Stimulated activated CD4-positive, alpha-beta T cell treated with anti-CD3 and anti-CD28 coated beads, Interleukin-1b, Interleukin-23, amount 100 ng/mL, for 1 hour (primary cell): ENCODE measurements at places on chromosomes 7 and 10.
A peak's percentile ranks its signal among the peaks of the same experiment; 100 is the strongest.

DNA sequence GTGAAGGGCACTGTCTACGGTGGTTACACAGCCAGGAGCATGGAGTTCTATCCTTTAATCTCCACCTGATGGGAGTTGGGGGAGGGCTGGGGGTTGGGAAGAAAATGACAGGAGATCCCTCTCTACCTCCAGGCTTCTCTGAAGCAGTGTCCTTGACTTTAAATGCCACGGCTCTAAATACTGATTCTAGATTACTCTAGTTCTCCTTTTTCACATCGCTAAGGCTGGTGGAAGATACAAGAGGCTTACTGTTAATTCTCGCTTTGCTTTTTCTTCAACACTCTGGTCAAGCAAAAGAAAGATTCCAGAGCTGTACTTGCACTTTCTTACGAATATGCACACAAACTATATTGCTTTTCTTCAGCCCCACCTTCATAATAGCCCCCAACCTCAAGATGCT is 30.5 kb downstream of the ARL3 start:
- no peak for DNase-seq

GRCh38 chr10:86848747-86849146 is 92.3 kb downstream of the BMPR1A start:
- no peak for DNase-seq

GRCh38 chr7:141128506-141128905 is 54.6 kb downstream of the TMEM178B start:
- no peak for DNase-seq

- DNase-seq, result no peak
These were observed 301.5 kb downstream of the GRID1 start for GRCh38 chr10:86064931-86065662.

GRCh38 chr7:53119514-53119941 is 84.1 kb downstream of the POM121L12 start:
- no peak for DNase-seq

GRCh38 chr7:102425639-102426267 is 7.6 kb upstream of the ORAI2 start:
- peak; percentile 56 for DNase-seq

DNA sequence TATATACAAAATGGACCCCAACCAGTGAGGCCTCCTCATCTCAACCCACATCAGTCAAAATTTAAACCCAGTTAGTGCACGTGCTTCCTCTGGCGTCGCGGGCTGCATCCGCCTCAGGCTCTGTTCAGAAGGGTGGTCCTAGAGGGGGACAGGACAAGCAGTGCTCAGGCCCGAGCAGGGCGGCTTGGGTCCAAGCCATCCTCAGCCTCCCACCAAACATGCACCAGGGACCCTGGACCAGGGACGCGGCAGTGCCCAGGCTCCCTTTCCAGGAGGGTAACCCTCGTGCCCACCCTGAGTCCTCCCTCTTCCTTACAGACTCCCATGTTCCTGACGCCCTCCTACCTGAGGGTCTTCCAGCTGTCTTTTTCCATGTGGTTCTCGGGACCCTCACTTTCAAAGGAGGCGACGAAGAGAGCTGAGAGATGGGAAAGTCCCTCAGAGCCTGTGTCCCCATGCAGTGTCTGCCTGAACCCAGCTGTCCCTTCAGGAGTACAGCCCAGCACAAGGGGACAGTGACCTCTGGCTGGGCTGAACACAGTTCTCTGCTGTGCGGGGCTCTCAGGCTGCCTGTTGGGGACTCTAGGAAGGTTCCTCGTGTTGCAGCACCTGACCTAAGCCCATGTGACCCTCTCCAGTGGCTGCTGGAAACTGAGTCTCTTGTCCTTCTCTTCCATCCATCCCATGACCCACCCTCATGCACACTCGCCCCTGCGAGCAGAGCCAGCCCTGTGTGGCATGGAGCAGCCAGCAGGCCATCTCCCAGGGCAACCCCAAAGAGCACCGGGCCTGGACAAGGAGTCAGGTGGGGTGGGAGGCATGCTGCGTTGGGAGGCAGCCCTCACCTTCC is 58.1 kb downstream of the CSGALNACT2 start:
- no peak for DNase-seq

DNA sequence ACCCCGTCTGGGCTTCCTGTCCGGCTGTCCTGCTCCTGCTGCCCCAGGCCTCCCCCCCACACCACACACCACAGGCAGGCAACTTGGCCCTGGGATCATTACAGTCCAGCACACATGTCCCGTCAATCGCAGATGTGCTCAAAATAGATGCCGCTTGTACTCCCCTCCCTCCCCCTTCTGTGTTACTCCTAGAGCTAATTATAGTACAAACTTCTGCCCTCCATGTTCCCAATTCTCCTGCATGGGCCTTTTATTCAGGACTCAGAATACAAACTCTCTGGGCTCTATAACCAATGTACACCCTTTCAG is at the start of gene SYNPO2L:
TSS of gene SYNPO2L (minus strand) at position 40 of the 309 bp plus-strand sequence. CDS start 107 bp downstream, outside the sequence.
- no peak for DNase-seq

DNA sequence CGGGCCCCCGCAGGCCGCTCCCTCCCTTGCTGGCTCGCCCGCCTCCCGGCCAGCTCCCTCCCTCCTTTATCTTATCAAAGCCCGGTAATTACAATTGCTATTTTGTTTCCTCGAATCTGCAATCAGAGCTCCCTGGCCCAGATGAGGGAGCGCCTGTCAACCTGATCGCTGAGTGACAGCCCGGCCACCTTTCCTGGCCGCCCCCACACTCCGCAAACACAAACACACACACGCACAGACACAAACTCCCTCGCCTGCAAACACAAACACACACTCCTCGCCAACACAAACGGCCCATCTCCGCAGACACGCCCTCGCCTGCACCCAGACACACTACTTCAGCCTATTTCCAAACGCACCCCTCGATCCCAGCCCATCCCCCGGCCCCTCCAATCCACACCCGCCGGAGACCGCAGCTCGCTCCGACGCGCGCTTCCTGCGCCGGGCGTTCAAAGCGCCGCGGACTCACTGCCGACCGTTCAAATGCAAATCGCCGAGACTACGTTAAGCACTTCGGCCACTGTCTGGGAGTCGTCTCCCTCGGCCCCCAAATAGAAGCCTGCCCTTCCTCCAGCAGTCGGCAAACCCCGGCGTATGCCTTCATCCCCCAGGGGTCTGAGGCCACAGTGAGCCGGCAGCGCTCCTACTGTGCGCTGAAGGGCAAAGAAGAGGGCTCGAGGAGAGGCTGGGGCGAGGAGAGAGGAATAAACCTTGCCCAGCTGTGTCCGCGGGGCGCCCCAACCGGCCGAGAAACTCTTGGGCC is 3.0 kb upstream of the FGF8 start:
- no peak for DNase-seq

DNA sequence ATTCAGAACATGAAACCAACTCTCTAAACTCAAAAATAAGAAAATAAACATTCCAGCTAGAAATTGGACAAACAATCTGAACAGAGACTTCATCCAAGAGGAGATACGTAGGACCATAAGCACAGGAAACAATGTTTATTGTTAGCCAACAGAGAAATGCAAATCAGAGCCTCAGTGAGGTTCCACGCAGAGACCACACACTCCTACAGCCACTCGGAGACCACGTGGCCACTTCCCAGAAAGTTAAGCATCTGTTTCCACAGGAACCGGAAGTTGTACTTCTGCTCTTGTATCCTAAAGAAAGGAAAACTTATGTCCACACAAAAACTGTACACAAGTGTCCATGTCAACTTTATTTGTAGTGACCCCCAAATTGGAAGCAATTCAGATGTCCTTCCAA is 214.8 kb downstream of the MGMT start:
- no peak for DNase-seq

DNA sequence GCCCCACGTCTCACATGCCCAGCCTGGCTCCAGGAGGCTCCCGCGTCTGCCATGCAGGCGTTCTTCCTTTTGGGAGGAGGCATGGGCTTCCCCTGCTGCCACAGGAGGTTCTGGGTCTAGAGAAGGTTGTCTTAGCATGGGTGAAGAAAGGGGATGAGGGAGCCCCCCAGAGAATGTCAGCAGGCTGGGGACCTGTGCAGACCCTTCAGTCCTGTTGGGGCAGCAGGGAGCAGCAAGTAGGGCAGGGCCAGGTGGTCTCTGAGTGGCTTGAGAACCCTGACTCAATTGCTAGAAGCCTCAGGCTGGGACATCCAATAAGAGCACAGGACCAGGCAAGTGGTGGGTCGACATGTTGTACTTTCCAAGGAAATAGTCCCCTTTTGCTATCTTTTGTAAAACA is 34.4 kb upstream of the ADCYAP1R1 start:
- DNase-seq, result no peak
